ENCODE measurements at places on chromosomes 6 and 20.

- no peak for DNase-seq
Observed at GRCh38 chr6:26593278-26594130, 3.2 kb upstream of the ABT1 start.

- peak; percentile 77 for DNase-seq
Observed at GRCh38 chr6:32972353-32973143, 4.2 kb downstream of the BRD2 start.

DNA sequence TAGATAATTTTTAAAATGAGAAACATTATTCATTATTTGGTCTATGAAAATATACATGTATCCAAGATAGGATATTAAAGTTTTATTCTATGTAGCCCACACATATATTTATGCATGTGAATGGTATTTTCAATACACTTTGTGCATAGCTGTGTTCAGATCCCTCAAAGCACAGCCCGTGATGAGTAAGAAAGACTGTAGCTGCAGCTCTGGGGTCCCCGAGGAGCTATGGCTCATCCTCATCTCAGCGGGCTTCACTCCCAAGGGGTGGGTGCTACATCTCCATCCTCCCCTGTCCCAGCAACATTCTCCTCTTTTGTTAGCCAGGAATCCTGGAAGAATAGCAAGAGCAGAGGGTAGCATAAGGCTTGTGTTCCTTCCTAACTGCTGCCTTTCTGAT lies 130.8 kb downstream of the SAMD5 start:
- DNase-seq, result no peak

DNA sequence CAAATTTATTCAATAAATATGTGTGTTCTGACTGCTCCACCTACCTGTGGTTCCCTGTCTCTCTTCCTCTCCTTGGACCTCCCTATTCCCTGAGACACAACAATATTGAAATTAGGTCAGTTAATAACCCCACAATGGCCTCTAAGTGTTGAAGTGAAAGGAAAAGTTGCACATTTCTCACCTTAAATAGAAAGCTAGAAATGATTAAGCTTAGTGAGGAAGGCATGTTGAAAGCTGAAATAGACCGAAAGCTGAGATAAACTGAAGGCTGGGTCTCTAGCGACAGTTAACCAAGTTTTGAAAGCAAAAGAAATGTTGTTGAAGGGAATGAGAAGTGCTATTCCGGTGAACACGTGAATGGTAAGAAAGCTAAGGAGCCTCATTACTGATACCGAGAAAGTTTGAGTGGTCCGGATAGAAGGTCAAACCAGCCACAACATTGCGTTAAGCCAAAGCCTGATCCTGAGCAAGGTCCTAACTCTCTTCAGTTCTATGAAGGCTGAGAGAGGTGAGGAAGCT lies 34.1 kb downstream of the UST start:
- no peak for DNase-seq

DNA sequence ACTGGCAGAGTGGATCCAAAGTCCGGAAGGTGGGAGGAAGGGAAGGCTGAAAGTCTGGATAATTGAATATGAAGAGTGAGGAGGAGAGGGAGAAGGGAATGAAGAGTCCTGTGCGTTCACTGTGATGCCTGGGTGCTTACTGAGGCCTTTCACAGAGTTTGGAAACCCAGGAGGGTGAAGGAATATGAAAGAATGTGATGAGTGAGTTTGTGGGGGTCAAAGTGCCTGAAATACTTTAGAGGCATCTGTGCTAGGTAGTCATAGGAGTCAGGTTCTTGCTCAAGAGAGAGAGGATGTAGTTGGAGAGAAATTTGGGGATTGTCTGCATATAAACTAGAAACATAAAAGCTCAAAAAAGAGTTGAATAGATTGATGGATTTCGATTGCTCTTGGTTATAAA lies 20.7 kb downstream of the NKX2-4 start:
- DNase-seq, result no peak
